Caki2 (cell line): ENCODE measurements at places on chromosomes 16 and 17.

- DNase-seq = no peak
Observed at GRCh38 chr16:82601989-82602640, 24.7 kb upstream of the CDH13 start.

- DNase-seq = no peak
Observed at GRCh38 chr17:73950593-73950914, 252.9 kb upstream of the RPL38 start.

DNA sequence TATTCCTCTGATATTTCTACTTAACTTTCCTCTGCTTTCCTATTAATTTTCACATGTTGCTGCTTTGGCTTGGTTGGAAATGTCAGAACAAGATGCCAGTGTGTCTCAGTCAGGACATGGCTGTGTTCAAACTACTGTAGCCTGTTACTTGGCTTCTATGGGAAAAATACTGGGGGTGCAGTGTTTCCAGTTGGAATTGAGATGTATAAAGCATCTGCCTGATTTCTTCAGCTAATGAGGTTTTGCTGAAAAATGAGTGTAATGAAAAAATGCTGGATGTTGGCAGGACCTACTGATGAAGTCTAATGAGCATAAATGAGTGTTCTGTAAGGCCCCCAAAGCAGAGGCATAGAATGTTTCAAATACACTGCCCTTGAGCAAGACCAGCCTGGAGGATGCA, 166.6 kb downstream of the PHKB start:
- no peak for DNase-seq

DNA sequence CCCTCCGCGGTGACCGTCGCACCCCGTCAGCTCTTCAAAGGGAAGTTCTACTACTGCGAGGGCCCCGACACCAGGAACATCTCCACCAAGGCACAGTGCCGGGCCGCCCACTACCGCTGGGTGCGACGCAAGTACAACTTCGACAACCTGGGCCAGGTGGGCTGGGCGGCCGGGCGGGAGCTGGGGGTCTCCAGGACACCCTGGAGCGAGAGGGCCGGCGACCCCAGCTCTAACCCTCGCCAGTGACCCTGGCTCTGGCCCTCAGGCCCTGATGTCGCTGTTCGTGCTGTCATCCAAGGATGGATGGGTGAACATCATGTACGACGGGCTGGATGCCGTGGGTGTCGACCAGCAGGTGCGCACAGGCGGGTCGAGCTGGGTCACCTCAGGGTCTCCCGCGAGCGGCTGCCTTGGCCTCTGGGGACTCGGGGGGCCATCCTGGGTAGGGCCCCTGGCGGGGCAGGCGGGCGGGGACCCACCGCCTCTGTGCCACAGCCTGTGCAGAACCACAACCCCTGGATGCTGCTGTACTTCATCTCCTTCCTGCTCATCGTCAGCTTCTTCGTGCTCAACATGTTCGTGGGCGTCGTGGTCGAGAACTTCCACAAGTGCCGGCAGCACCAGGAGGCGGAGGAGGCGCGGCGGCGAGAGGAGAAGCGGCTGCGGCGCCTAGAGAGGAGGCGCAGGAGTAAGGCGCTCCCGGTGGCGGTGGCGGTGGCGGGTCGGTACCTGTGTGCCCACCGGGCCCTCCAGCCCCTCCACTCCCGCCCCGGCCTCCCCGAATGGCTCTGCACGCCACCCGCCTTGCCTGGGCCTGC, 13.4 kb downstream of the TPSG1 start:
- DNase-seq = no peak

DNA sequence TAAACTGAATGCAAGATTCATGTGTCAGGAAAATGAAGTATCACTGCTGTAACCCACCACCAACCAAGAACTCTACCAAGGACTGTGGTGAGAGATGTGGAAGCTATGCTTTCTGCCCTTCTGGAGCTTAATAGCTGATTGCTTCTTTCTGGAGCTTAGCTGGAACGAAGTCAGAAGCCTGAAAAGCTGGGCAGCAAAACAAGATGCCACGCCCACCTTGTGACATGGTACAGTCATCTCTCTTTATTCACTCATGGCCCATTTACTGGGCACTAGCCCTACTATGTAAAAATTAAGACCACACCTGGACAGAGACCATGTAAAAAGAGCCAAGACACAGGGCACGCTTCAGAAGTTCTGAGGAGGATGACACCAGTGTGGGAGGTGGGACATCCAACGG, 48.1 kb downstream of the TEX2 start:
- peak; percentile 28 for DNase-seq

DNA sequence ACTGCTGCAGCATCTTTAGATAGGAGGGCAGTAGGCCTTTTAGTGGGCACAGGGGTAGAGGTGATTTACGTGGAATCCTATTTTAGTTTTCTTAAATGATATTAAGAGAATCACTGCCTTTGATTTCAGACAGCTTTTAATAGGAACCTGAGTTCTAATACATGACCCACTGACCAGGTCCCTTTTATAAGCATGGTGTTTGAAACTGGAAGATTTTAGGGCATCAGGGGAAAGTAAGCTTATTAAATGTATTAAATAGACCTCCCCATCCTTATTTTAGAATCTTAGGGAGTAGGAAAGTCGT, 2.0 kb downstream of the MSL1 start:
- no peak for DNase-seq

DNA sequence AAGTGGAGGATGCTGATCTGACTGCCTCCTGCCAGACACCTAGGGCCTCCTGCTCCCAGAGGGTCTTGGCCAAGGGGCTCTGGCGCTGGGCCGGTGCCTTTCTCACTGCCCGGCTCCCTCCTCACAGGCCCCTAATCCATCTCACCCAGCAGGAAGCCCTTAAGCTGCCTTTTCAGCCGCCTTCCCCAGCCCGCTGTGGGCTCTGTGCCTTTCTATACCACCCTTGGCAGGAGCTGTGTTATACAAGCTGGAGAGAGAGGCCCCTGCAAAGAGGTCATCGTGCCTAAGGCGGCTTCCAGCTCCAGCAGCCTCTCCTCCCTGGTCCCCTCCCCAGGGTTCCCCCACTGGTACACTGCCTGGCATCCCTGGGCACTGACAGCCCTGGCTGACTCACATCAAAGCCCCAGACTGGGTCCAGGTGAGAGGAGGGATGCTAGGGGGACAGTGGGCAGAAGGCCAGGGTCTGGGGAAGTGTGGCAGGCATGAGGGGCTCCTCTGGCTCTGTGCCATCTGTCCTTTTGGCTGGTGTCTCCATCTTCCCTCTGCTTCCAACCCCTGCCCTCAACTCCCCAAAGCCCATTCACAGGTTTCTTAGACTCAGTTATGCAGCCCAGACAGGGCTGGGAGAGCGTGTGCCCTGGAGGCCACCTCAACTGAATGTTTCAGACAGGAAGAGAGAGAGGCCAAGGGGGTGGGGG, 15.3 kb upstream of the FZD2 start:
- DNase-seq = no peak

DNA sequence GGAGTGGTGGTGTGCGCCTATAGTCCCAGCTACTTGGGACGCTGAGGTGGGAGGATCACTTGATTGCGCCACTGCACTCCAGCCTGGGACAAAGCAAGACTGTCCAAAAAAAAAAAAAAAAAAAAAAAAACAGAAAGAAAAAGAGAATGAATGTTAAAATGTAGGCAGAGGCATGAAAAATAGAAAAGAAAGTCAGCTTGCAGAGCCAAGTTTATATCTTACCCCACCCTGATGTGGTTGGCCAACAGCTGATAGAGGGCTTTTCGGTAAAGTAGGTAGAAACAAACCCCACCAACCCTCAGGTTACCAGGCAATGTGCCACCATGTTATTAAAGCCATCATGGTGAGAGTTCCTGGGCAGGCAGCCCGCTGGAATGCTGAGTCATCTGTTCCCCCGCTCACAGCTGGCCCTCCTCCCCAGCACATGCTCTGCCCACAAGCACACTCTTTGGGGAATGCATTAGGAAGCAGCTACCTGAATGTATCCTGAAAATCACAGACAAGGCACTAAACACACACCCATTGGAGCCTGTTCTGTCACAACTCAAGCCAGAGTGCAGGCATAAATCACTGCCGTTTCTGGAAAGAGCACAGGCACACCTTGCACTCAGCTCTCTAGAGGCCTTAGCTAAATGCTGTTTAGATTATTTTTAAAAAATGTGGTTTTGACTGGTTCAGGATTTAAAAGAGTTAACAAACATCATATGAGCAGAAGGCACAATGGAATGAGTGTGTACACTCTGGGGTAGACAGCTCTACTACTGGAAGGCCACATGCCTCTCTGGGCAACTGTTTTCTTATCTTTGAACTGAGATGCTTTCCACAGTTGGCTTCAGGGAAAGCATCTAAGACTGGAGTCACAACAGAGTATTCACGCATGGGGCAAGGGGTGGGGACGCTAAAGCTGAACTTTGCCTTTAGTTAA, 128.5 kb downstream of the PARN start:
- DNase-seq = peak; percentile 94

GRCh38 chr16:88977018-88977811, at the start of gene CBFA2T3:
Gene CBFA2T3, minus strand, starts transcription at chr16:88977207. Its CDS starts 400 bp downstream, at chr16:88976807.
- DNase-seq = no peak

DNA sequence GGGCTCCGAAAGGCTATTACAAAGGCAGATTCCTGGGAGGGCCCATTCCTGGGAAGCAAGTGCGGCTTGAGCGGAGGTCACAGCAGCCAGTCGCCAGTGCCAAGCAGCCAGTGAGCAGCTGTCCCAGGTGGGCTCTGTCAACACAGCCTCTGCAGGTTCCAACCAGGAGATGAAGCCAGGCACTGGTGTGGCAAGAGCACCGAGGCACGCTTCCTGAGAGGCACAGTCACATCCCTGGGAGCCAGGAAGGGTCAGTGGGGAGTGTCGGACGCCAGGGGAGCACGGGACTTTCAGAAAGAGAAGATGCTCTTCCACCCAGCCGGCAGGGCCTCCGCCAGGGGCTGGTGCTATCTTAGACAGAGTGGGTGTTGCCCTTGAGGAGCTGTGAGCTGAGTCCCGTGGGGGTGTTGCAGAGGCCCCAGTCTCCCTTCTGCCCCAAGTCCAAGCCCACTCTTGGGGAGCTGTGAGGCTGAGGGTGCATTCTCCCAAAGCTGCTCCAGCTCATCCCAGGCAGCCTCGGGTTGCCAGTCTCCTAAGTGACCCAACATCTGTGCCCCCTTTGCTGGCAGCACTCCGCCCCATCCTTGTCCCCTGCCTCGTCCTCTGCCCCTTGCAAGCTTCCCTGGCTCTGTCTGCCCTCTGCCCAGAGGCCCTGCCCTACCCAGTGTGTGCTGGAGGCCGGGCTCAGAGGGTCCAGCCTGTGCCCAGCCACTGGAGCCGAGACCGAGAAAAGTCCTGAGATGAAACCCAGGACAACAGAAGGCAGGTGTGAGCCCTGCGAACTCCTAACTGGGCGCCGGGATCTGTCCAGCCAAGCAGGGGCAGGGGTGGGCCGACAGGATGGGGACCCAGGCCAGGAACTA, 6.6 kb downstream of the UBALD1 start:
- DNase-seq = no peak

DNA sequence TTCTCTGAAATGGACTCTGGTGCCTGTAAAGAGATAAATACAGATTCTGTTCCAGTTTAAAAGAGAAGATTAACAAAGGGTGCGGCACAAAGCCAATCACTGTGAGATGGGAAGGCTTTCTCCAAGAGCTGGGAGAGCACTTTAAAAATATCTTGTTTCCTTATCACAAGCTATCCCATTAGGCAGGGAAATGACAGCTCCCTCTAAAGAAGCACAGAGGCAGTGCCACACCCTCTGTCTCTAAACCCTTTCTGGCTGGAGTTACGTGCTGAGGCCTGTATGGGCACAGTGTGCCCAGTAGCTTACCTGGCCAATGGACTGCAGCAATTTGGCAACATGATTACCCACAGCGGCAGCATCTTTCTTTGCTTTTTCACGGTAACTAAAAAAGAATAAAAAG, 9.0 kb upstream of the TERB1 start:
- no peak for DNase-seq

- no peak for DNase-seq
Observed at GRCh38 chr16:77556201-77556873, 121.5 kb upstream of the ADAMTS18 start.

DNA sequence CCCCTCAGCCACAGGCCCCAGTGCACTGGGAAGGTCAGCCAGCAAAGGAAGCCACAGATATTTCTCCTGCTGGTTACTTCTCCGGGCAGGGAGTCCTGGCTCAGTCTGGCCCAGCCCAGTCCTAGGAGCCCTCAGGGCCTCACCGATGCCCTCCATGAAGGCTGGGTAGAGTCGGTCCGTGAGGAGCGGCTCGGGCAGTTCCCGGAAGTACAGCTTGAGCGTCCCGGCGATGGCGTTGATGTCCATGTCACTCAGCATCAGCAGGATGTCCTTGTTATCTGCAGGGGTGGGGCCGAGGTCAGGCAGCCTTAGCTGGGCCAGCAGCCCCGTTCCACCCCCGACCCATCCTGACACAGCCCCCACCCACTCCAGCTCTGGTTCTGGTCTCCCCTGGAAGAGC, 13.7 kb downstream of the TIMM22 start:
- no peak for DNase-seq

DNA sequence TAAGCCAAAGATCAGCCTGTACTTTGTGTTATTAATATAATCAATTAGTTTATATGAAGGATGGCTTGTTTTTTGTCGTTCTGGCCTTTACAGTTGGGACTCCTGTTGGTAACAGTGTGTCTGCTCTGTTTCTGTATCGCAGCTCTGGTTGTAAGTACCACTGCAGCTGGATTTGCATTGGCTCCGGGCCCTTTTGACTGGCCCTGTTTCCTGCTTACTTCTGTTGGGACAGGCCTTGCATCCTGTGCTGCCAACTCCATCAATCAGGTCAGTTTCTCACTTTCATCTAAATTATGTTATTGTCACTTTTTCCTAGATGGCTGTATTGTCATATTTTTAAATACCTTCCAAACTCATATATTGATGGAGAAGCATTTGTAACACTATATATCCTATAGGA, 32.7 kb downstream of the COX10 start:
- no peak for DNase-seq

DNA sequence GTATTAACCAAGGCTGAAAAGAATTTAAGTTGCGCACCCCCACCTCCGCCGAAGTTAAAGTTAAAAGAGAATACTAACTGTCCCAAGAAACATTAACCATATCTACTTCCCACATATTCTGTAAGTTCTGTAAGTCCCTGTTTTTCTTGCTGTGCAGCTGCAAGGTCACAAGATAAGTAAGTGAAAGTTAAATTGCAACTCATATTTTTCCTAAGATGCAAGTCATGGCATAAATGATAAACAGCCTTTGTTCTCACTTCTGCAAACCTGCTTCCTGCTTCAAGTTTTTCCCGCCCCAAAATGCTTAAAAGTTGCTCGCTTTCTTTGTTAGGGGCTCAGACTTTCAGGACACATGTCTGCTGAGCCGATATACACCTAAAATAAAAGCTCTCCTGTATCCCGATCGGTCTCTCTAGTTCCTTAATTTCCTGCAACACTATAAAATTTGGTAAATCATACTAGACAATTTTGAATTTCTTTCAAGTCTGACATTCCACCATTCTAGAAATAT, 32.6 kb upstream of the ABCA9 start:
- DNase-seq = no peak

DNA sequence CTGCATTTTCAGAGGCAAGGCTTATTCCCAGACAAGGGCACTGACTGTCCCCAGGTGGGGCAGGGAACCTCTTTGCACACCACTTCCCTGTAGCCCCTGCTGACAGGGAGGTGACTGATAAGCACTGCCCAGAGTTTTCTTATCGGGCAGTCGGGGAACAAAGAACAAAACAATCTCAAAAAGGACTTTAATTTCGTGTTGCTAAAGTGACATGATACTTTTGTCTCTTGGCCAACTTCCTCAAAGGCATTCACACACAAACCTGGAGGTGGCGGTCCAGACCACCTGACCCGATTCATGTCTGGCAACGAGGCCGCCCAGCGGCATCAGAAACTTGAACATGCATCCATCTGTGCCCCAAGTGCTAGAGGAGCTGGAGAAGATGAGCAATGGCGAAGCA, 28.9 kb downstream of the ZDHHC7 start:
- no peak for DNase-seq

- no peak for DNase-seq
Observed at GRCh38 chr16:8310323-8310722, 280.0 kb downstream of the TMEM114 start.
